ENCODE measurements at places on chromosomes 1 and 21. TPM values are rescaled to one million over a fixed set of nuclear protein-coding genes. Genes with fewer than 3 reads are reported as not detected.

The CELA2A gene
- total RNA-seq, result not detected

The IFNGR2 gene
- 16.4 TPM for total RNA-seq

GRCh38 chr1:234750922-234751627 lies 141.1 kb upstream of the IRF2BP2 start:
- no peak for DNase-seq

DNA sequence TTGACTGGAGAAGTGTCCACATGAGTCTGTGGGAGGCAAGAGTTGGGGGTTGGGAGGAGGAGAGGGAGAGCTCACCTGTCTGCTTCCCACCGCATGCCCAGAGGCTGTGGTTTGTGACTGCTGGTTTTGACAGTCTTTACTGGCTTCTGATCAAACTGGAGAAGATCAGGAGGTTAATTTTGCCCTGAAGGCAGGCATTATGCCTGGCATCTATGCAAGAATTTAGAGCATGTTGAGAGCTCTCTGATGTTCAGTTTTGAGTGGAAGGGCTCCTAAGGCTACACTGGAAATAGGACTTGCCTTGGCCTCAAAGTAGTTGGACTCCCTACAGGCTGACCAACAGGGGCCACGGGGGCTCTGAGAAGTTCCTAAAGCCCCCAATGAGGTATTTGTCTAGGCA lies 101.6 kb downstream of the TLR5 start:
- DNase-seq, result no peak

The PKP1 gene
- not detected for total RNA-seq

GRCh38 chr21:44701023-44701400 lies 4.0 kb downstream of the KRTAP10-12 start:
- no peak for DNase-seq

GRCh38 chr1:208641579-208642280 lies 397.5 kb upstream of the PLXNA2 start:
- no peak for DNase-seq

All from activated CD4-positive, alpha-beta T cell treated with anti-CD3 and anti-CD28 coated beads for 36 hours (primary cell).